CD4-positive, alpha-beta memory T cell (primary cell): ENCODE measurements at places on chromosomes 7 and 10. TPM values are rescaled to one million over a fixed set of nuclear protein-coding genes. Genes with fewer than 3 reads are reported as not detected.

DNA sequence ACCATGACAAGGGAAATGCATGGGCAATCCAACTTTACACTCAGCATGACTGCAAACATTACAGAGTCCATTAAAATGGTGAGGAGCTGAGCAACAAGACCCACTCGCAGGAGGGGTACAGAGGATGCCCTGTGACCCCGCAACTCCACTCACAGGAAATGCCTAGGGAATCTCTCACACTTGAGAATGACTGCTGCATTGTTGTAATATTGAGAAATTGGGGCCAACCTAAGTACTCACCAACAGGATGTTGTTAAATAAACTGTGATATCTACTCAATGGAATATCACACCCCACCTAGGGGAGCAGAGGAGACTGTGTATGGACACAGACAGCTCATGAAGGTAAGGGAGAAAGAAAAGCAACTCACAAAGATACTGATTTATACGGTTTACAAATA is 53.4 kb upstream of the CAMK2B start:
- no peak for DNase-seq
- no peaks in the 10 kb centered on the region for H3K27me3 ChIP-seq
- no peak overlapping the region for H3K27ac ChIP-seq

GRCh38 chr10:66586073-66586472 is 339.8 kb upstream of the LRRTM3 start:
- H3K27ac ChIP-seq = no peak overlapping the region
- no peak for DNase-seq
- H3K27me3 ChIP-seq = no peaks in the 10 kb centered on the region
- H3K36me3 ChIP-seq = no peaks in the 10 kb centered on the region

GRCh38 chr10:115355162-115355760 is 262.1 kb downstream of the ATRNL1 start:
- DNase-seq = no peak
- no peak overlapping the region for H3K4me3 ChIP-seq
- no peaks in the 10 kb centered on the region for H3K36me3 ChIP-seq
- H3K27ac ChIP-seq = no peak overlapping the region

GRCh38 chr7:82521906-82522445 is 78.4 kb upstream of the CACNA2D1 start:
- H3K27ac ChIP-seq = no peak overlapping the region
- H3K4me3 ChIP-seq = no peak overlapping the region
- no peaks in the 10 kb centered on the region for H3K4me1 ChIP-seq
- H3K27me3 ChIP-seq = no peaks in the 10 kb centered on the region

GRCh38 chr7:16805441-16805840 is 642 bp upstream of the AGR2 start:
- no peak for DNase-seq
- H3K27ac ChIP-seq = no peak overlapping the region

GRCh38 chr10:59879363-59879913 is 26.9 kb downstream of the CCDC6 start:
- H3K36me3 ChIP-seq = no peaks in the 10 kb centered on the region
- peaks cover 45% of the 10 kb centered on the region for H3K4me1 ChIP-seq

GRCh38 chr10:27622596-27622995 is 118.5 kb downstream of the RAB18 start:
- H3K27ac ChIP-seq = no peak overlapping the region
- no peaks in the 10 kb centered on the region for H3K36me3 ChIP-seq
- no peak overlapping the region for H3K4me3 ChIP-seq
- H3K27me3 ChIP-seq = no peaks in the 10 kb centered on the region

GRCh38 chr10:4004144-4004543 is 219.1 kb upstream of the KLF6 start:
- H3K4me1 ChIP-seq = no peaks in the 10 kb centered on the region
- H3K4me3 ChIP-seq = no peak overlapping the region
- DNase-seq = no peak
- H3K27me3 ChIP-seq = no peaks in the 10 kb centered on the region

DNA sequence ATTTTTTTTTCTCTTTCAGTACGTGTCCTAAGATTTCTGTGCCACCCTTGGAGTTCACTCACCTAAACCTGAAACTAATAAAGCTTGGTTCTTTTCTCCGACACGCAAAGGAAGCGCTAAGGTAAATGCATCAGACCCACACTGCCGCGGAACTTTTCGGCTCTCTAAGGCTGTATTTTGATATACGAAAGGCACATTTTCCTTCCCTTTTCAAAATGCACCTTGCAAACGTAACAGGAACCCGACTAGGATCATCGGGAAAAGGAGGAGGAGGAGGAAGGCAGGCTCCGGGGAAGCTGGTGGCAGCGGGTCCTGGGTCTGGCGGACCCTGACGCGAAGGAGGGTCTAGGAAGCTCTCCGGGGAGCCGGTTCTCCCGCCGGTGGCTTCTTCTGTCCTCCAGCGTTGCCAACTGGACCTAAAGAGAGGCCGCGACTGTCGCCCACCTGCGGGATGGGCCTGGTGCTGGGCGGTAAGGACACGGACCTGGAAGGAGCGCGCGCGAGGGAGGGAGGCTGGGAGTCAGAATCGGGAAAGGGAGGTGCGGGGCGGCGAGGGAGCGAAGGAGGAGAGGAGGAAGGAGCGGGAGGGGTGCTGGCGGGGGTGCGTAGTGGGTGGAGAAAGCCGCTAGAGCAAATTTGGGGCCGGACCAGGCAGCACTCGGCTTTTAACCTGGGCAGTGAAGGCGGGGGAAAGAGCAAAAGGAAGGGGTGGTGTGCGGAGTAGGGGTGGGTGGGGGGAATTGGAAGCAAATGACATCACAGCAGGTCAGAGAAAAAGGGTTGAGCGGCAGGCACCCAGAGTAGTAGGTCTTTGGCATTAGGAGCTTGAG is at the start of gene CFTR:
TSS of gene CFTR (plus strand) at position 801 of the 830 bp plus-strand sequence. CDS start 70 bp downstream, outside the sequence.
- no peaks in the 10 kb centered on the region for H3K36me3 ChIP-seq
- no peak for DNase-seq
- H3K27ac ChIP-seq = no peak within 1 kb of the TSS
- no peaks in the 10 kb centered on the region for H3K27me3 ChIP-seq
- H3K4me1 ChIP-seq = no peaks in the 10 kb centered on the region

GRCh38 chr10:71769279-71769823 is 4.0 kb downstream of the VSIR start:
- peaks cover 85% of the 10 kb centered on the region for H3K4me1 ChIP-seq
- H3K4me3 ChIP-seq = peak overlapping the region; percentile 95
- H3K27ac ChIP-seq = peak overlapping the region; percentile 93
- H3K27me3 ChIP-seq = no peaks in the 10 kb centered on the region
- no peak for DNase-seq

DNA sequence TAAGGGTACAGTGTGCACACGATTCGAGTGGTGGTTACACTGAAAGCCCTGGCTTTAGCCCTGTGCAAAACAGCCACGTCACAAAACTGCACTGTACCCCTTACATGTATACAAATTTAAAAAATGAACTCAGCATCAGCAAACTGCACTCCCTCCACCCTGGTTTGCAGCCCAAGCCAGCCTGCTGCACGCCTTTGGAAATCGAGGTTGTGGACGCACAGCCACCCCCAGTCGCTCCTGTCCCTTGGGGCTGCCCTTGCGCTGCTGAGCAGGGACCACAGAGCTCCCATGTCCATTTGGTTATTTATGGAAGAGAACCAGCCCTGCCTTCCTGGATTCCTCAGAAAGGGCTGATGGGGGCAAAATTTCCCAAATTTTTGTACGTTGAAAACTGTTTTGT is 98.8 kb downstream of the INPP5A start:
- H3K4me3 ChIP-seq = no peak overlapping the region
- no peak for DNase-seq
- no peaks in the 10 kb centered on the region for H3K27me3 ChIP-seq
- H3K36me3 ChIP-seq = no peaks in the 10 kb centered on the region
- H3K27ac ChIP-seq = no peak overlapping the region
- H3K4me1 ChIP-seq = peaks cover 8% of the 10 kb centered on the region

GRCh38 chr7:1055956-1056784 is 11.8 kb downstream of the GPR146 start:
- DNase-seq = no peak
- no peaks in the 10 kb centered on the region for H3K27me3 ChIP-seq
- H3K4me3 ChIP-seq = no peak overlapping the region

DNA sequence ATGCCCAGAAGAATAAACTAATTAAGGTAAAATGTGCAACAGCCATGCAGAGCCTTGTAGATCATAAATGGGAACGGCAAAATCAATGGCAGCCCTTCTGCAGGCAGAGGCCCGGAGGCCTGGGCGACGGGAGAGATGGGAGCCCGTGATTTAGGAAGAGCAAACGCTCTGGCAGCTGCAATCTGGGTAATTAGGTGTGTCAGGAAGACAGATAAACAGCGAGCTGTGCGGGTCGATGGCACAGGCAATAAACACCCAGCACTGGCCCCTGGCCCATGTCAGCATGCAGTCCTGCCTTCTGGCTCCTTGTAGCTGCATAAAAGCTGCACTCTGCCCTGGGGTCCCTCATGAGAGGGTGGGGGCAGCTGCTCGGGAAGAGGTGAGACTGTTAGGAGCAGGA is 78.0 kb downstream of the GOLGA7B start:
- H3K4me1 ChIP-seq = no peaks in the 10 kb centered on the region
- no peaks in the 10 kb centered on the region for H3K36me3 ChIP-seq
- no peak overlapping the region for H3K4me3 ChIP-seq
- no peaks in the 10 kb centered on the region for H3K27me3 ChIP-seq
- no peak for DNase-seq

DNA sequence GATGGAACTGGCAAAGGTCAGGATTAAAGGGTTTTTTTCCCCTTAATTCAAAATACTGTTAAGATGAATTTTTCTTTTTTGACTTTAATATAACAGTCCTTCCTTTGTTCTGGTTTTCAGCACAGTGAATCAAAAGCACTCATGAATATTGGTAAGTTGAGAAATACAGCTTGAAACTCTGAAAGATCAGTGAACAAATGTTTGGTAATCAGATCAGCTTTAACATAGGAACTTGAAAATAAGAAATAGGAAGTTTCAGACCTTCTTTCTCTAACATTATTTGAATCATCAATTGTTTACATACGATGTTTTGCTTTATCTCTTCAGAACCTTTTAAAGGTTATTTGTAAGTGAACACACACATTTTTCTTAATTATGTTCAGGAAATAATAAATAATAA is 90.5 kb downstream of the SGMS1 start:
- DNase-seq = no peak
- no peaks in the 10 kb centered on the region for H3K27me3 ChIP-seq
- H3K4me3 ChIP-seq = no peak overlapping the region
- H3K4me1 ChIP-seq = peaks cover 4% of the 10 kb centered on the region

DNA sequence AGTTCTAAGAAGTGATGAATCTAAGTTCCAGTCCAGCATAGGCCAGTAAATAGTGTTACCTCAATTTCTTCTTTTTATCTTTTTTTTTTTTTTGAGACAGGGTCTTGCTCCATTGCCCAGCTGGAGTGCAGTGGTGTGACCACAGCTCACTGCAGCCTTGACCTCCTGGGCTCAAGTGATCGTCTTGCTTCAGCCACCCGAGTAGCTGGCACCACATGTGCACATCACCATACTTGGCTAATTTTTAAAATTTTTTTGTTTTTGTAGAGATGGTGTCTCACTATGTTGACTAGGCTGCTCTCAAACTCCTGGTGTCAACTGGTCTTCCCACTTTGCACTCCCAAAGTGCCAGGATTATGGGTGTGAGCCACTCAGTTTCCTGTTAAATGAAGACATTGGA is 126.6 kb upstream of the LYZL2 start:
- no peak overlapping the region for H3K4me3 ChIP-seq
- H3K36me3 ChIP-seq = no peaks in the 10 kb centered on the region
- H3K27me3 ChIP-seq = no peaks in the 10 kb centered on the region
- H3K27ac ChIP-seq = no peak overlapping the region

DNA sequence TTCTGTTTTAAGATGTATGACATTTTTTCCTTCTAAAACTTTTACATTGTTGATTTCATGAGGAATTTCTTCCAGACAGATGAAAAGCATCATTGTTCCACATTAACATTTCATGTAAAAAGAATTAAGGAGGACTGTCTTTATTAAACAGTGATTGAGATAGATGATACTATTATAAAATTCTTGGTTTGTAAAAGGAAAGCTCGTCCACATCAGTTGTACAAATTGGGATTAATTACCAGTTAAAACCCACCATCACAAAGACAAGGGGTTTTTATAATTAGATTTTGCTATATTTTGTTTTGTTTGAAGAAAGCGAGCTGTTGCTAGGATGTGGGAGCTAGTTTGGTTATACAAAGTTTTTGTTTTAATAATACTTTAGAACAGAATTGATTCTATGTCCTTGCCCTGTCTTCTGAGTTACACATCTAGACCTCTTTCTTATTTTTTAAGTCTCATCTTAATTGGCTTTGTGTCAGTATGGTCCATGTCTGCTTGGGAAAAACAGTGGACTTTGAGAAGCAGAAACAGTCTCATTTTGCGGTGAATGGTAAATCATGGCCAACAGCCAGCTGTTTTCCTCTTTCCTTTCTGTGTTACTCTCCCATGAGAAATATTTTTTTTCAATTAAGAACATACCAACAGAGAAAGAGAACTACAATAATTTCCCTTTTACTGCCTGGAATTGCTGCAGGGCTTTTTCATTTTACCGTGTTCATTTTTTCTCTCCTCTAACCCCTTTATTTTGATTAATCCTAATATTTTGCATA is 3.2 kb downstream of the TES start:
- H3K27ac ChIP-seq = peak overlapping the region; percentile 92
- peaks cover 79% of the 10 kb centered on the region for H3K4me1 ChIP-seq
- no peak overlapping the region for H3K4me3 ChIP-seq
- H3K36me3 ChIP-seq = no peaks in the 10 kb centered on the region
- H3K27me3 ChIP-seq = no peaks in the 10 kb centered on the region

Gene GHRHR
- total RNA-seq = not detected

Gene CYP2C19
- not detected for total RNA-seq

Gene TRIM4
- 69.0 TPM for total RNA-seq

Gene AMZ1
- 2.0 TPM for total RNA-seq

Gene MOGAT3
- not detected for total RNA-seq

Gene PVRIG
- total RNA-seq = 85.2 TPM

Gene ALDH18A1
- 25.9 TPM for total RNA-seq

Gene ODAD2
- 0.14 TPM for total RNA-seq

Gene SH2B2
- 1.2 TPM for total RNA-seq

Gene IFIT1B
- not detected for total RNA-seq

Gene GOLGA7B
- 7.6 TPM for total RNA-seq
